Bronchial smooth muscle cell (primary cell): ENCODE measurements at places on chromosomes 6 and 20. TPM values are rescaled to one million over a fixed set of nuclear protein-coding genes. Genes with fewer than 3 reads are reported as not detected.

BPIFB2 gene
- not detected in 2 replicates for total RNA-seq

CLIC5 gene
- not detected in 2 replicates for total RNA-seq

KCNK5 gene
- not detected in 2 replicates for total RNA-seq

PACSIN1 gene
- not detected in 2 replicates for total RNA-seq

NOL4L gene
- total RNA-seq = 3.7 and 4.1 TPM in 2 replicates

BMP2 gene
- total RNA-seq = 0.86 and 2.2 TPM in 2 replicates

KIAA0408 gene
- total RNA-seq = 0.34 and 1.4 TPM in 2 replicates

MYH7B gene
- total RNA-seq = 0.16 and 0.26 TPM in 2 replicates

GRIK2 gene
- 0.79 TPM in 1 of 2 replicates, not detected in the other for total RNA-seq

ZNF391 gene
- 0.79 and 1.0 TPM in 2 replicates for total RNA-seq

PNLDC1 gene
- total RNA-seq = 2.0 TPM in 1 of 2 replicates, not detected in the other

ME1 gene
- 9.1 and 15.1 TPM in 2 replicates for total RNA-seq

SCRT2 gene
- not detected in 2 replicates for total RNA-seq

IYD gene
- total RNA-seq = not detected in 2 replicates

PTCHD4 gene
- total RNA-seq = 1.3 and 2.3 TPM in 2 replicates

TRAPPC3L gene
- 0.09 and 0.16 TPM in 2 replicates for total RNA-seq

SLC17A1 gene
- total RNA-seq = not detected in 2 replicates

TRIM40 gene
- total RNA-seq = not detected in 2 replicates

LAMA4 gene
- total RNA-seq = 569 and 653 TPM in 2 replicates

KIAA1586 gene
- 11.4 and 16.5 TPM in 2 replicates for total RNA-seq

ACOT13 gene
- total RNA-seq = 9.1 and 14.3 TPM in 2 replicates

YWHAB gene
- total RNA-seq = 38.5 and 68.7 TPM in 2 replicates

PTK6 gene
- total RNA-seq = 0.09 and 0.16 TPM in 2 replicates

GHRH gene
- total RNA-seq = not detected in 2 replicates
